Left colon (tissue), 2 donors: ENCODE measurements at places on chromosomes 2 and 18.

GRCh38 chr2:218811382-218811781, 20.2 kb downstream of the PRKAG3 start:
- DNase-seq: no peak

DNA sequence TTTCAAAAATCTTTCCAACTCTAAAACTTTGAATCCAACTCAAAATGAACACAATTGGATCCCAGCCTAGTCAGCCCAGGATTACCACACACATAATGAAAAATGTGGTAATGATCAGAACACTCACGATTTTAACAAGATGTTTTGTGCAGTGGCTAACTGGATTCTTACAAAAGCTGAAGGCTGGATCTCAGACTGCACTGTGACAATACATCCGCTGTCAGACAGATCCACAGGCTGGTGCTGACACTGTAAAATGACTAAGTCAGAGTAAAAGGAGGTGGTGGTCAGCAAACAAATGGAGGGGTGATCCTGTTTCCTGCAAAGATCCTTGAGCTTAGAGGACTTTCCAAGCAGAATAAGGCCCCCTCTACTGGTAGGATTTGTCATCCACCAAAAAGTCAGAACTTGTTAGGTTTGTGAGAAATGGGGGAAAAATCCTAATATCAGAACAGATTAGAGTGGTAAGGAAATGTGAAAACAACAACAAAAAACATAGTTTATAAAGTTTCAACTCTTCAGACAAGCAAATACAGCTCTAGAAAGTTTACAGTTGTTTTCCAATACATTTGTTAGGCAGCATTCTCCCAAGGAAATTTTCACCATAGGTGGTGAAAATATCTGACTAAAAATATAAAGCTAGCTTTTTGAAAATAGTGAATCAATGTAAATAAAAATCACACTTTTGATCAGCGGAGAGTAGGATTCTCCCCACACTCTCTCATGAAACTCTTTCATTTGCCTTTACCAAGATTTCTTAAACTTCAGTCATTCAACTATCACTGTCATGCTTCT, 211.9 kb downstream of the AGPS start:
- DNase-seq: no peak

- peak; percentile 15 for DNase-seq
These were observed 162.4 kb downstream of the CELF4 start for GRCh38 chr18:37403100-37403781.

DNA sequence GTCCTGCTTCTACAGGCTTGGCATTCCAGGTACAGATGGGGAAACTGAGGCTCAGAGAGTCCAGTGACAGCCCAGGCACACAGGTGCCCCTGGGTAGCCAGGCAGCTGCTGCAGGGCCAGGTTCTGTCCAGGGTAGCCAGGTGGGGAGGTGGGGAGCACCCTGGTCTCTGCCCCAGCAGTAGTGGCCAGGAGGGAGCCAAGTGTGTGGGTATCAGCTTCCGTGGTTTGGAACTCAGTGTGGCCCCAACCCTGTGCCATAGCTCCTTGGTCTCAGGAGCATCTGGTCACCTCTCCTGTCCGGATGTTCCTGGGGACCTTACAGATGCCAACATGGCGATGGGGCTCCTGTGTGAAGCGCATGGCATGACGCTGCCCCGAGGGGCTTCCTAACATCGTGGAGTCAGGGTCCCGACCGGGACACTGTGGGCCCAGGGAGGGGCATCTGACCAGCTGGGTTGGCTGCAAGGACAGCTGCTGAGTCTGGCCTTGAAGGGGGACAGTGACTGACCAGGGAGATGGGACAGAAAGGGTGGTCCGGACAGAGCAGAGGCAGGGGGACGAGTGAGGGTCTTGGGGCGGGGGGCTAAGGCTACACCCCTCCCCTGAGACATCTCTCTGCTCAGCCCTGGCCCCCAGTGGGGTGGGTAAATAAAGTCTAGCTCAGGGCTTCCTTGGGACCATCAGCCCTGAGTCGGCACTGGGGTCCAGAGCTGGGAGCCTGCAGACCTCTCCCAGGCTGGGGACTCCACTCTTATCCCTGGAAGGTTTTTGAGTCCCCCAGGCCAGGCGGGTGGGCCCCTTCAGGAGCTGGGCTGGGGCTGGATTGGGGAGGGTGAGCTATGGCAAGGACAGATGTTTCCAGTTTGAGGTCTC, 76.0 kb upstream of the SMAD7 start:
- no peak for DNase-seq

- DNase-seq: no peak
These were observed 141.7 kb downstream of the DIS3L2 start for GRCh38 chr2:232103140-232103737.

DNA sequence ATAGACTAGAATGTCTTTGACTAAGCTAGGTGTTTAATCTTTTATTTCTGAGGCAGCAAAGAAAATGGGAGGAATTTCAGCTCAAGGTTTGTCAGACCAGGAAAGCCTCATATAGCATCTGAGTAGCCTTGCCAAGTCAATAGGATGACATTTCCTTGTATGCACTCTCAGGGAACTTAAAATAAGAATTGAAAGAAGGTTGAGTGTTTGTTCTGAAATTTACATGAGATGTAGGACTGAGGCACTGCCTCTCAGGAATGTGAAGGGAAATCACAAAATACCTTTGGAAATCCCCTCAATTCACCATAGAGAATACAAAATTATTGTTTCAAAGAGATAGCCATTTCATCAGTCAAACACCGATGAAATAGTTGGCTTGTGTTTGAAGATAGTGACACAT, 392.0 kb upstream of the NRP2 start:
- no peak for DNase-seq

DNA sequence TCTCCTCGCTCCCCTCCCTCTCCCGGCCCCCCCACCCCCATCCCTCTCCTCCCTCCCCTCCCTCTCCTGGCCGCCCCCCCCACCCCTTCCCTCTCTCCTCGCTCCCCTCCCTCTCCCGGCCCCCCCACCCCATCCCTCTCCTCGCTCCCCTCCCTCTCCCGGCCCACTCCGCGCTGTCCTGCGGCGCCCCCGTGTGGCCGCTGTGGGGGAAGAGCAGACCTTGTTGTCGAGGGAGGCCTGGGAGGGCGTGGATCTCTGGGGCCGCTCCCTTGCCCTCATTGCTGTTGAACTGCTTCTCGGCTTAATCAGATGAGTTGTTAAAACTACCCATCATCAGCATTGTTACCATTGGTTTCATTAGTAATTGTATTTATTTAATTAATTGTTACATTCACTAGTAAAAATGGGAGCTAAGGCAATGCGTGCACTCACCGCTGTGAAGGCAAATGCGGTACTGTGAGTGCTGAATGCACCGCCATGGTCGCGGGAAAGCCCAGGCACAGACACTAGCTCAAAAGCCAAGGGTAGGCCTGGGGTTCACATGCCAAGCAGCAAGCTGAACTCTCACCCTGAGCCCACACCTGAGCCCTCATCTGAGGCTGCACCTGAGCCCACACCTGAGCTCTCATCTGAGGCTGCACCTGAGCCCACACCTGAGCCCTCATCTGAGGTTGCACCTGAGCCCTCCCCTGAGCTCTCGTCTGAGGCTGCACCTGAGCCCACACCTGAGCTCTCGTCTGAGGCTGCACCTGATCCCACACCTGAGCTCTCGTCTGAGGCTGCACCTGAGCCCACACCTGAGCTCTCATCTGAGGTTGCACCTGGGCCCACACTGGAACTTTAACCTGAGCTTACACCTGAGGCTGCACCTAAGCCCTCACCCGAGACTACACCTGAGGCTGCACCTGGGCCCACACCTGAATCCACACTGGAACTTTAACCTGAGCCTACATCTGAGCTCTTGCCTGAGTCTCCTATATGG, 8.8 kb downstream of the RTP5 start:
- peak; percentile 67 for DNase-seq

GRCh38 chr2:105761931-105762515, 17.3 kb downstream of the NCK2 start:
- DNase-seq: no peak

DNA sequence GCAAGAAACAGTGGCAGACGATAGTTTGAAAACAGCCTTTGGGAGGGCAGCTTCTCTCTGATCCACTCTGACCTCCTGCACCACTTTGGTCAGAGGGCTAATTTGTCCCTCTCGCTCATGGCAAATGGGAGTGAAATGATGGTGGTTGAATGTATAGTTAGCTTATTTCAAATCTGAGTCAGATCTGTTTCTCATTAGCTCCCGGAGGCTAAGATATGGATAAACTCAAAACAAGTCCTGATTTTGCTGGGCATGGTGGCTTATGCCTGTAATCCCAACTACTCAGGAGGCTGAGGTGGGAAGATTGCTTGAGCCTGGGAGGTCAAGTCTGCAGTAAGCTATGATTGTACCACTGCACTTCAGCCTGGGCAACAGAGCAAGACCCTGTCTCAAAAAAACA, 145.0 kb downstream of the ALK start:
- DNase-seq: no peak

DNA sequence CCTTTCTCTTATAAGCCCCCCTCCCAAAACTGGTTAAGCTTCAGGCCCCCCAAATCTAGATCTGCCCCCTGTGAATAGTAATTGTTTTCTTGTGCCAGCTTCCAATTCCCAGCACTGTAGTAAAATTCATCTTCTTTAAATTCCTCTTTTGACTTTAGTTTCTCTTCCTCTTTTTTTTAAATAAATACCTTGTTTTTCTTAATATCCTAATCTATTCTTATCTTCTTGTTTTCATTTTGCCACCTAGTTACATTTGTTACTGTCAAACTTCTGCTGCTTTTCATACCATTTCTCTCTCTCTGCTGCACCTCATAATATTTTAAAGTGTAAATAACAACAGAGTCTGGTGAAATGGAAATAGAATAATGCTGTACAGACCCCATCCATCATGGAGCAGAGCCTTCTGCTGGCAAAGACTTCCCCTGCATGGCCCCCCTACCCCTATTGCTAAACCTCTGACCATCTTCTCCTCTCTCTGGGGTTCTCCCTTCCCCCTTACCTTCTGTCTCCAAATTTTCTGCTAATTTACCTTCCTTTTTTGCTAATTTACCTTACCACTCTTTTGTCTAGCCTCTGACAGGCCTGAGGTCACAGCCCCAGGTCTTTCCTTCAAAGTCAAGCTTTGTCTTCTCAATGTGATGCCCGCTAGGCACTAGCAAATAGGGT, 94.9 kb upstream of the PAPOLG start:
- DNase-seq: no peak

- no peak for DNase-seq
These were observed 3.7 kb downstream of the ANKRD23 start for GRCh38 chr2:96839875-96840850.

GRCh38 chr2:74849228-74849892, 15.4 kb downstream of the HK2 start:
- DNase-seq: peak; percentile 53

- DNase-seq: no peak
These were observed 19.3 kb downstream of the ALPK2 start for GRCh38 chr18:58609536-58609993.

GRCh38 chr2:53407363-53408080, 360.1 kb upstream of the CHAC2 start:
- no peak for DNase-seq

DNA sequence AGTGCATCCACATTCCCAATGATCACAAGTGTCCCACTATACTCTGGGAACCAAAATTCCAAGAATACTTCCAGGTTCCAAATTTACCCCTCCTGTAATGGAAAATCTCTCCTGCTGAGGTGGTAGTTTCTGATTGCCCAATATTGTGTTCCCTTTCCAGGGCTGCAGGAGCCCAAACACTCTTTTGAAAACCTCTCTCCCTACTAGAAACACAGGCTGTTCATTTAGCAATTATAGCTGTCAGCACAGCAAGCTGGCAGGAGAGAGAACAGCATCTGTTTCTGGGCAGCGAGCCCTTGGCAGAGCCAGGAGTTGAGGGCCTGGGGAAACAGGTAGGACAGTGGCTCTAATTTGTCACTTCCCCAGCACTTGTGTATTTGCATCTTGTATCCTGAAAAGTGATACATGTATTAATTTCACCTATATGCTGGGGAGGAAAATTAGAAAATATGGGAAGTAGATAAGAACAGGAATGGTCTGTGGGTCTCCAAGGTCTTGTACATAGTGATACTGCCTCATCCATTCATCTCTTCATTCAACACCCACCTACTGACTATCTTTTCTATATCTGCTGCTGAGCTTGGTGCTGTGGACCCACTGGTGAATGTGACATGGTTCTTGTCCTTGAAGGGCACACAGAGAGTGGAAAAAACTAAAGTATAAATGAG, 16.9 kb upstream of the PAIP2B start:
- no peak for DNase-seq

DNA sequence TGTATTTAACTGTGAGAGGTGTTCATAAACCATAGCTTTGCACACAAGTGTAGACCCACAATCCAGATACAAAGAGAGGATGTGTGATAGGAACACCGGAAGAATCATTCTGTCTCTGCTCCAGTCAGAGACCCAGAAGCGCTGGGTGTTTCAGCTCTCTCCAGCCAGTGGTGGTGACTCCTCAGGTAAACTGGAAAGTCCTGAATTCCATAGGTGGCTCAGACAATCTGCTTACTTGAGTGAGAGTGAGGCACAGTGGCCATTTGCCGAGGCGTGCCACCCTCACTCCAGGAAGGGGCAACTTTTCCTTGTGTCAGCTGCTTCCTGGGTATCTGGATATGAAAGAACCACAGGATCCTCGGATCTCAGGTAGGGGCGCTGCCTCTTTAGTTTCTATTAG, 171.5 kb downstream of the KCNS3 start:
- no peak for DNase-seq

- no peak for DNase-seq
These were observed 43.9 kb downstream of the BAZ2B start for GRCh38 chr2:159572459-159572858.

- no peak for DNase-seq
These were observed 158.6 kb upstream of the DLX2 start for GRCh38 chr2:172261292-172261691.

DNA sequence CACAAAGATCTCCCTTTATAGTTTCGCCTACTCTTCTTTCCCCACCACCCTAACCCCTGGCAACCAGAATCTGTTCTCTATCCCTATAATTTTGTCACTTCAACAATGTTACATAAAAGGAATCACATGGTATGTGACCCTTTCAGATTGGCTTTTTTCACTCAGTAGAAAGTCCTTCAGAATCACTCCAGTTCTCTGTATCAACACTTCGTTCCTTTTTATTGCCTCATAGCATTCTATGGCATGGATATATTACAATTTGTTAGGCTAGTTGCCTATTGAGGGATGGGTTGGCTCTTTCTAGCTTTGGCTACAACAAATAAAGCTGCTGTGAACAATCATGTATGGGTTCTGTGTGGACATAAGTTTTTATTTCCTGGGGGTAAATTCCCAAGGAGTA, 163.1 kb downstream of the RPIA start:
- no peak for DNase-seq

- DNase-seq: no peak
These were observed 252.1 kb downstream of the TMX3 start for GRCh38 chr18:68462766-68463165.

DNA sequence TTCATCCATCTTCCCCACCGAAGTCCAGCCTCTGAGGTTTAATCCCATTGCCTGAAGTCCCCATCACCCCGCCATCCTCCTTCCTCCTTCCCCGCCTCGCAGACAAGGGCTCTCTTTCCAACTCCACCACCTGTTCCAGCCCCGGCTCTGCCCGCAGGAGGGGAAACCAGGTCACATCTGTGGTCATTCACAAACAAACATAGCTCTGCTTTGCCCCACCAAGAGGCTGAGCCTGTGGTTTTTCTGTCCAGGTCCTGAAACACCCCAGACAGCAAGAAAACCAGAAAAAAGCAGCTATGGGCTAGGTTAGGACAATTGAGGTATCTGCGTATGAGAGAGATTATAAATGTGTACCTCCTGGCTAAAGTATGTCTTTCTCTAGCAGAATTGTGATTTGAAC, 144.7 kb downstream of the GLI2 start:
- no peak for DNase-seq

GRCh38 chr2:20931346-20931745, 108.4 kb upstream of the LDAH start:
- DNase-seq: no peak
